Inflammatory macrophage treated with lipopolysaccharide for 1 hour (primary cell): ENCODE measurements at places on chromosomes 4 and X.

DNA sequence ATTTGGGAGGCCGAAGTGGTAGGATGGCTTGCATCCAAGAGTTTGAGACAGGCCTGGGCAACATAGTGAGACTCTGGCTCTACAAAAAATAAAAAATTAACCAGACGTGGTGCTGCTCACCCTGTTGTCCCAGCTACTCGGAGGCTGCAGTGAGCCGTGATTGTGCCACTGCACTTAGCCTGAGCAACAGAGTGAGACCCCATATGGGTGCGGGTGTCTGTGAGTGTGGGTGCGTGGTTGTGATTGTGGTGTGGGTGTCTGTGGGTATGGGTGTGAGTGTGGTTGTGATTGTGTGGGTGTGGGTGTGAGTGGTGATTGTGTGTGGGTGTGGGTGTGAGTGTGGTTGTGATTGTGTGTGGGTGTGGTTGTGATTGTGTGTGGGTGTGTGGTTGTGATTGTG lies 114.6 kb downstream of the UBE2K start:
- DNase-seq, result no peak

DNA sequence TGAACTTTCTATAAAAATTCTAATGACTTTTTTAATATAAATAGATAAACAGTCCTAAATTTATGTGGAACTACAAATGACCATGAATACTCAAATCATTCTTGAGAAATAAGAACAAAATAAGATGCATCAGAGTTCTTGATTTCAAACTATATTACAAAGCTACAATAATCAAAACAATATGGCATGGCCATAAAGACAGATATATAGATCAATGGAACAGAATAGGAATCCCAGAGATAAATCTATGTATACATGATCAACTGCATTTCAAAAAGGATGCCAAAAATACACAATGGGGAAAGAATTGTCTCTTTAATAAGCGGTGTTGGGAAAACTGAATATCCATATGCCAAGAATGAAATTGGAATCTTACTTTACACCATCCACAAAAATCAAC lies 98.4 kb upstream of the IL15 start:
- DNase-seq, result no peak

DNA sequence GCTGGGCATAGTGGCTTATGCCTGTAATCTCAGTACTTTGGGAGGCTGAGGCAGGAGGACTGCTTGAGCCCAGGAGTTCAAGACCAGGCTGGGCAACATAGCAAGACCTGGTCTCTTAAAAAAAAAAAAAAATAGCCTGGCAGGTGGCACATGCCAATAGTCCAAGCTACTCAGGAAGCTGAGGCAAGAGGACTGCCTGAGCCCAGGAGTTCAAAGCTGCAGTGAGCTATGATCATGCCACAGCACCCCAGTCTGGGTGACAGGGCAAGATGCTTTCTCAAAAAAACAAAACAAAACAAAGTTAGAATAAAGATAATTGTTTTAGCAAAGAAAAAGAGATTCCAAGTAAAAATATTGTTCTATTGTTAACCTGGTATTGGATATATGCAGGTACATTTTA lies 75.0 kb downstream of the LRBA start:
- no peak for DNase-seq

- no peak for DNase-seq
Measured at GRCh38 chrX:139026811-139027210, 315.3 kb upstream of the FGF13 start.

DNA sequence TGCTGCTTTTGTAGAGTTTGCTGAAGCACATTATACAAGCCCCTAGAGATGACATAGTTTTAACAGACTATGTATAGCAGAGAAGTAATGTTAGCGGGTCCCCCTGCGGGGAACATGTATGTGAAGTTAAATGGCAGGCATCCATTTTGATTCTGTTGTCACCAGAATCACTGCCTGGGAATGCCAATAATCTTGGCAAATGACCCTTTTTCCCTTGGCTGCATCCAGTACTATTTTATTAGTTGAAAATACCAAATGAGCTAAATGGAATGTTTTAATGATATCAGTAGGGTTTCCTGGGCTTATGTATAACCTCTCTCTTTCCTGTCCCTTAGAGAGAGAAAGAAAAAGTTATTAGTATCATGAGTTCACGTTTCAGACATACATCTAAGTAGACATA lies 93.6 kb downstream of the LIMCH1 start:
- no peak for DNase-seq

- no peak for DNase-seq
Measured at GRCh38 chr4:109671350-109671749, 31.9 kb downstream of the CASP6 start.
